ENCODE measurements at places on chromosomes 13 and 19.

DNA sequence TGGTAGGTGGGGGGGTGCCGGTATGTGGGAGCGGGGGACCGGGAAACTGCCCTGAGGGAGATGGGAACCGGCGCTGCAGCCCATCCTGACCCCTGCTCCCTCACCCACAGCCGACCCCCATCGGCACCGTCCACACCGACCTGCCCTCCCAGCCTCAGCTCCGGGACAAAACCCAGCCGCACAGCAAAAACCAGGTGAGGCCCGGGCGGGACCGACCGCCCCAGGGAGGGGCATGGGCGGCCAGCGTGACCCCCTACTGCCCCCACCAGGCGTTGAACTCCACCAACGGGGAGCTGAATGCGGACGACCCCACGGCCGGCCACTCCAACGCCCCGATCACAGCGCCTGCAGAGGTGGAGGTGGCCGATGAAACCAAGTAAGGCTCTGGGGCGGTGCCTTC lies 35.9 kb downstream of the BTBD2 start:
- no peak for DNase-seq

DNA sequence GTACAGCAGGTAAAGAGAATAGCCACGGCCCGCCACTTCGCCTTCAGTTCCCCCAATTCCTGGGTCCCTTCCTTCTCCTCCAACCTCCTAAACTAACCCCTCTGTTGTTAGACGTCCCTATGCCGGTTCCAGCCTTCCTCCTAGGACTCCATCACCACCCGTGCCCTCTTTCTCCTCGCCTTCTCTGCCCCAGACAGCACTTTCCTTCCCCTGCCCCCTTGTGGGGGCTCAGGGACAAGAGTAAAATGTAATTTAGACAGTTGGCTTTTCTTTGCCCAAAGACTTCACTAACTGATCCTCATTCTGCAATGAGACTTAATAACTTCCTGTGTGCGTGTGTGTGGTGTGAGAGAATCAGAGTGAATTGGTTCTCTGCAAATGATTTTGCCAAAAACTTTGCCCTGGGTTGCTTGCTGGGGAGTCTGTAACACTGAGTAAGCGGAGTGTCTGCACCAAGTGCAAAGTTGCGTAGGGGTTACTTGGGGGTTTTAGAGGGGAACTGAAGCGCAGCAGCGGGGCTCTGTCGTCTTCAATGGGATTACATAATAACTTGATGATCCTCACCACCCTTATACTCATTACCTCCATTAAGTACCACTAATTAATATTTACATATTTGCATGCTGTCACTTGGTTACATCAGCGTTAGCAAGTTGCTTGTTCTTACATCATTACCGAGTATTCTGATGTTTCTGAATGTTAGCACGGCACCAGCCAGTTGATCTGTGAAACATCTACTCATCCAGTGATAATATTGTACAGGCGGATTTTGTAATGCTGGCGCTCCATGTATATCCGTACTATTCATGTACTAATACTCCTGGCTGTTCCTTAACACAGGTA lies 19.9 kb upstream of the SGCG start:
- no peak for DNase-seq

DNA sequence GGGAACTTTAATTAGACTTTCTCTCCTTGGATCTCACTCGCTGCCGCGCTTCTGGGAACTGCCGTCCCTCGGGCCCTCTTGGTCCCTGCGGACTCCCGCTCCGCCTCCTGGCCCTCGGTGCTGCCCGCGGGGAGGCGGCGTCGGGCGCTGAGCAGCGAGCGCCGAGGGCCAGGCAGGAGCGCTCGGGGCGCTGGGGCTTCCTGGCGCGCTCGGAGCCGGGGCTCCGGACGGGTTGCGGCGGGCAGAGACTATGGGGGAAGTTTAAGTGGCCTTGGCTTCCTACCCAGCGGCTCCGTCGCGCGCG lies 704 bp downstream of the CHST8 start:
- no peak for DNase-seq

- DNase-seq = peak; percentile 30
Observed at GRCh38 chr19:17938092-17938845, 5.5 kb downstream of the CCDC124 start.

DNA sequence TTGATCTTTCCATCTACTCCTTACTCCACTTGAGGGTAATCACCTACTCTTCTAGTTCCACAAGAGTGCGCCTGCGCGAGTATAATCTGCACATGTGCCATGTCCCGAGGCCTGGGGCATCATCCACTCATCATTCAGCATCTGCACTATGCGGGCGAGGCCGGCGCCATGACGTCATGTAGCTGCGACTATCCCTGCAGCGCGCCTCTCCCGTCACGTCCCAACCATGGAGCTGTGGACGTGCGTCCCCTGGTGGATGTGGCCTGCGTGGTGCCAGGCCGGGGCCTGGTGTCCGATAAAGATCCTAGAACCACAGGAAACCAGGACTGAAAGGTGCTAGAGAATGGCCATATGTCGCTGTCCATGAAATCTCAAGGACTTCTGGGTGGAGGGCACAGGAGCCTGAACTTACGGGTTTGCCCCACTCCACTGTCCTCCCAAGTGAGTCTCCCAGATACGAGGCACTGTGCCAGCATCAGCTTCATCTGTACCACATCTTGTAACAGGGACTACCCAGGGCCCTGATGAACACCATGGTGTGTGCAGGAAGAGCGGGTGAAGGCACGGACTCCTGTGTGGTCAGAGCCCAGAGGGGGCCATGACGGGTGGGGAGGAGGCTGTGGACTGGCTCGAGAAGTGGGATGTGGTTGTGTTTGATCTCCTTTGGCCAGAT lies 2.7 kb upstream of the KLK2 start:
- DNase-seq = no peak

- no peak for DNase-seq
Observed at GRCh38 chr19:3338541-3339181, 27.7 kb upstream of the NFIC start.

GRCh38 chr13:94454906-94455305 lies 24.6 kb downstream of the DCT start:
- no peak for DNase-seq

DNA sequence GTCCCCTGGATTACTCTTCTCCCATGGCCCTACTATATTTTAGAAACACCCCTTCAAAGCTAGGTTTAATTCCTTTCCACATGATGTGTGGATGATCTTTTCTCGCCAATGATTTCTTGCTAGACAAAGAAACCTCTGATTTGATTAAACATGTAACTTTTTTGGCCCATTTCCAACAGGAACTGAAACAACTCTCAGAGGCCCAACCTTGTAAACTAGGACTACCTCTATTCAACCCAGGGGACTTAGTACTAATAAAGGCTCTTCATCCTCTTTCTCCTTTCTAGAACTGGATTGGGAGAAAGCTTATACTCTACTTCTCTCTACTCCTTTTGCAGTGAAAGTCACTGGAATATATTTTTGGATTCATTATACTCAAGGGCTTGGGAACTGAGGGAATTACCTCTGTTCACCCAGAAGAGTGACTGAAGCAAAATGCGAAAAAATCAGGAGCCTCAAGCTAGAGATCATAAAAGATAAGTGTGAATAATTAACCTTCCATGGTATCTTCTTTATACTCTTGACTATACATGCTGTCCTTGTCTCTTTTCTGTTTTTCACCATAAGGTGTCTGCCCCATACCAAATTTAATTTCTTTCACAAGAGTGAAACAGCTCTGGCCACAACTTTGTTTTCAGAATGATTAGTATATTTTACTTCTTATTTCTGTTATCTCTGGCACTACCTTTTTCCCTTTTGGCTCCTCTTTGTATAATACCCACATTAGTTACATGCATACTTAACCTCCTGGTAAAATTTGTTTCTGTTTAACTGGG lies 977.6 kb downstream of the SLITRK5 start:
- no peak for DNase-seq

GRCh38 chr13:42832341-42833096 lies 51.1 kb downstream of the FAM216B start:
- DNase-seq = no peak

DNA sequence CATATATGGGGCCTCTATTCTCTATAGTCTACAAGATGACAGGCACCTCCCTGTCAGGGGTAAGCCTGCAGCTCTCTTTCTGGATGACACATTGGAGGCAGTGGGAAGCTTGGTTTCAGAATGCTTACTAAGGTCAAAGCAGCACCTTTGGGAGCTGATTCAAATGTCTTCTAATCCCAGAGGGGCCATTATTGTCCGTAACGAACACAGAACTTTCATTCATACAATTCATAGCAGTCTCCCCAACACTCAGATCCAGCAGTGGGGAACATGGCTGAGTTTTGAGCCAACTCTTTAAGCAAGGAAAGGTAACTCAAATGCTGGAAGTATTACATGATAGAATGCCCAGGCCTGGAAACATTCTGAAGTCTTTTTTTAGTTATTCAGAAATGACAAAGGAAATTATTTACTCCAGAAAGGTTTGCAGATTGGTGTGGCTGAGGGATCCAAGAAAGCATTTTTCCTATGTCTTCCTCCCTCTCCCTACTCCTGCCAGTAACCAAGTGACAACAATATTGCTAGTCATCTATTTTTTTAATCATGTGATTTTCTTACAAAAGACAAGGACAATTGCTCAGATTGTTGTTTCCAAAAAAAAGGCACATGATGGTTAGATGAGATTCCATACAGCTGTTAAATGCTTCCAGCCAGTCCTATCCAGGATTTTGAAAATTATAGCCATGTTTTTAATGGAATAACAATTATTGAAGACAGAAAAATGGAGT lies 118.7 kb downstream of the FOXO1 start:
- DNase-seq = no peak

GRCh38 chr19:57606931-57607330 lies 7.1 kb upstream of the ZNF134 start:
- DNase-seq = no peak

DNA sequence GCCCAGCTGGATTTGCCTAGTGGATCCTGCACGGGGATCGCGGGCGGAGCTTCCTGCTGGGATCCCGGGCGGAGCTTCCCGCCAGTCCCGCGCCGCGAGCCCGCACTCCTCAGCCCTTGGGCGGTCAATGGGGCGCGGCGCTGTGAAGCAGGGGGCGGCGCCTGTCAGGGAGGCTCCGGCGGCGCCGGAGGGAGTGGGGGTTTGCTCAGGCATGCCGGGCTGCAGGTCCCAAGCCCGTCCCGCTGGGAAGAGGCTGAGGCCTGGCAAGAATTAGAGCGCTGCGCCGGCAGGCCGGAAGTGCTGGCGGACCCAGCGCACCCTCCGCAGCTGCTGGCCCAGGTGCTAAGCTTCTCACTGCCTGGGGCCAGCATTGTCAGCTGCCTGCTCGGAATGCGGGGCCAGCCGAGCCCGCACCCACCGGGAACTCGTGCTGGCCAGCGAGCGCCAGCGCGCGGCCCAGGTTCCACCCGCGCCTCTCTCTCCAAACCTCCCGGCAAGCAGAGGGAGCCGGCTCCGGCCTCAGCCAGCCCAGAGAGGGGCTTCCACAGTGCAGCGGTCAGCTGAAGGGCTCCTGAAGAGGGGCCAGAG lies 119.6 kb downstream of the PRR20E start:
- DNase-seq = peak; percentile 22

DNA sequence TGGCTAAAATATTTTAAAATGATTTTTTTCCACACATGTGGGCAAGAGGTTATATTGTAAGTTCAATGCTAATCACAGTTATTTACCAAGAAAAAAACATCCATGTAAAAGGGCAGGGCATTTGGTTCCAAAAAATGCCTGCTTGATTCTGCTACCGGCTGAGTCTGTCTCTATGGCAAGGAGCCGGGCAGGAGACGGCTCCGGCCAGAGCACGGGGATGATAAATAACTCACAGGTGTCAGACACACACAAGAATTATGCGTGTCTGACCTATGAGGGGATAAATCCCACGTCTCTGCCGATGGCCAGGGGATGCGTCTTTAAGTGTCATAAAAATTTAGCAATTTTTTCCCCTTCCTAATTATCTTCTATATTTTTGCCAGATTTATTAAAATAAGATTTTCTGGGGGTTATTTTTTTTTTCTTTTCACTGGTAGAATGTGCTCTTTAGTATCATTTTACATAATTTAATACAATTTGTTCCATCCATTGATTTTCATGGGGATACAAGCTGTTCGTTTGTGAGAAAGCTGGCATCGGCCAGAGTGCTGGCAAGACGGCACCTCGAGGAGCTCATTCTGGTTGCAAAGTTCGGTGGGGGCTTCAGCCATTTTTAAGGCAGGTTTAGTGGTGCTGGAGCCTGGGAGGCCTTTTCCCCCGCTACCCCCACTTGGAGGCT lies 253.9 kb downstream of the ZNF536 start:
- DNase-seq = no peak

GRCh38 chr13:43003010-43003409 lies 11.0 kb upstream of the EPSTI1 start:
- DNase-seq = no peak

GRCh38 chr19:28521614-28522544 lies 691.1 kb downstream of the UQCRFS1 start:
- DNase-seq = no peak

- DNase-seq = no peak
Observed at GRCh38 chr19:28471731-28472510, 741.0 kb downstream of the UQCRFS1 start.

Measured in NCI-H1105 treated with DMSO at 0.1 percent for 48 hours (cell line).